ENCODE measurements at places on chromosomes 1 and 21.

DNA sequence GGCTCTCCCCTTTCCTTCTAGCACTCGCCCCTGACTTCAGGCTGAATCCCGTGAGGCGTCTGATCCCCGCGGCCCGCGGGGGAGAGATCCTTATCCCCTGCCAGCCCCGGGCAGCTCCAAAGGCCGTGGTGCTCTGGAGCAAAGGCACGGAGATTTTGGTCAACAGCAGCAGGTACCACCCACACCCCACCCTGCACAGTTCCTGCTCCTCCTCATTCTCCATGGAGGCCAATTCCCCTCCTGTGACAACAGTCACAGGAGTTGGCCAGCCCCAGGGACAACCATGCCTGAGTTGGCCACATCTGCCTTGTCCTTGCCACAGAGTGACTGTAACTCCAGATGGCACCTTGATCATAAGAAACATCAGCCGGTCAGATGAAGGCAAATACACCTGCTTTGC, 20.0 kb downstream of the TMEM81 start:
- DNase-seq: no peak

DNA sequence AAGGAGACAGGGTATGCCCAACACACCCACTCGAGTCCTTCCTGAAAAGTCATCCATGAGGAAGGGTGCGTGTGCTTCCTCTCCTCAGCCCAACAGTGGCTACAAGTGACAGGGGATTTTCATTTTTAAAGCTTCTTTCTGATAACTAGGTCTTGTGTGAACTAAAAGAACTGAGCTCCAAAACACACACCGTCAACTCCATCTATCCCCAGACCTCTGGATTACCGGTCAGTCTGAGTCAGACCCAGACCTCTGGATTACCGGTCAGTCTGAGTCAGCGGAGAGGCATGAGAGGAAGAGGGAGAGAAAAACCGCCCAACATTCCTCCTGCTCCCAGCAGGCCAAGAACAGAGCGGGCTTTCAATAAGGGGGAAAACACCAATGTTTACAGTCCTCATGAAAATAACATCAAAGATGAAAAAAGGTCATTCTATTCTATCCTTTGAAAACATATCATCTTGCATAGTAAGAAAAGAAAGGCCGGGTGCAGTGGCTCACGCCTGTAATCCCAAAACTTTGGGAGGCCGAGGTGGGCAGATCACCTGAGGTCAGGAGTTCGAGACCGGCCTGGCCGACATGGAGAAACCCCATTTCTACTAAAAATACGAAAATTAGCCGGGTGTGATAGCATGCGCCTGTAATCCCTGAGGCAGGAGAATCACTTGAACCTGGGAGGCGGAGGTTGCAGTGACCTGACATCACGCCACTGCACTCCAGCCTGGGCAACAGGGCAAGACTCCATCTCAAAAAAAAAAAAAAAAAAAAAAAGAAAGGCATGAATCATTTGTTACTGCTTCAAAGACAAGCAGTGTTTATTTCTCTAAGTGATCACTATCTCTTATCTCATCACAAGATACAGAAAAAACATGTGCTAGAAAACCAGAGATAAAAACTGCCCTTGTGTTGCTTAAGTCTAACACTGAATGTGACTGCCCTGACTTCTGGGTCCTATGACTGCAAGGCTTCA, 3.4 kb downstream of the PTTG1IP start:
- no peak for DNase-seq

DNA sequence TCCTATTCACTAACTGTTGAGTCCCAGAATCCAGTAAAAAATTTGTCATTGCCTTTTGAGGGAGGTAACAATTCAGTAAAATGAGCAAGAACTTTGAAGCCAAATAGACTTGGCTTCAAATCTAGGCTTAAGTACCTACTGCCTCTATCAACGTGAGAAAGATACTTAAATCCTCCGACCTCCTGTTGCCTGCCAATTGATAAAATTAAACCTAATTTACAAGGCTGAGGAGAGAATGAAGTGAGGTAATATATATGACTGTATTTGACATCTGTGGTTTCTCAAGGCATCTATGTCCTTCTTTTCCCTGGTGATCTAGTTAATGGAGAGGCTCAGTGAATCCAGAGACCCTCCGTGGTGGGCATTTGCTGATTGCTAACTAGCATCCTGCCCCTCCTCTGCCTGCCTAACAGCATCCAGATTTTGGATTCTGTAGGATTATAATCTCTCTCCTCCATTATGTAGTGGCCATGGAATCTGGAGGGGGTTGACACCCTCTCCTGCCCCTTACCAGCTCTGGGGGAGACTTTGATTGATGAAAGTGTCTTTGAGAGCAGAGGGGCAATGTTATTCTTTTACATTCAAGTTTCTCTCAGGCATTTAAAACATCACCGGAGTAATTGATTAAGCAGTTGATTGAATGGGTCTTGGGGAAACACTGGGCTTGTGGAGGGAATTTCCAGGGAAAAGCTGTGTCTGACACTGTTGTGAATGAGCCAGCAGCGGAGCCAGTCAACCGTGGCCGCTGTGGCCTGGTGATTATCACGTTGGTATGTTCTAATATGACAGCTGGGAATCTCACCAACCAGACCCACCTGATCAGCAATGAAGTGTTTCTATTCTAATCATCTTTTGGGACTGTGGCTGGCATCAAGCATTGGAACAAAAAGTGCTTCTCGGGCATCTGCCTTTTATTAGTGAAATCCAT, 140.7 kb upstream of the FAM78B start:
- no peak for DNase-seq

DNA sequence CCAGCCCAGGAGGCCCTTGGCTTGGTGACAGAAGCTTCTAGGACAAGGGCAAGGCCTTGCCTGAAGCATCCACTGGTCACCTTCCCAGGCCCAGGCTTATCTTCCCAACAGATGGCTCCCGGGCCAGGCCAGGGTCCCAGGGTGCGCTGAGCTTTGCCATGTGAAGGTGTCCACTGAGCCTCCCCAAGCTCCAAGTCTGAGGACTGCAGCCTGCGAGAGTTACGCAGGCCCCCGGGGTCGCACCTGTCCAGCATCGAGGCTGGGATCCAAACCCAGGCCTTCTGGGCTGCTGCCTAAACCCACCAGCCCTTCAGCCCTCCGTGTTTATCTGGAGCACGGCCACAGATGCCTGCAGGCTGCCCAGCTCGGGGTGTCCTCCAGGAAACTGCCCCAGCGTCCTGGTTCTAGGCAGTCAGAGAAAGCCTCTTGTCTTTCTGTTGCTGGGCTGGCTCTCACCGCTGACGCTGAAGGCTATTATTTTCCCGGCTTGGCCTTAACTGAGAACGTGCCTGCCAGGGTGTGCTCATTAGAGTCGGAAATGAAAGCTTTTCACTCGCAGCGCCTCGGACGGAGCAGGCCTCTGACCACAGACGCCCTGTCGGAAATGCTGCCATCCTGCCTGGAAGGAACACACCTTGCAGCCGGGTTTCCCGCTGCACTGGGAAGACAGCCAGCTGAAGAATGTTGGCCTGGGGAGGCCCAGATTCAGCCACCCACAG, 71.4 kb downstream of the MEGF6 start:
- no peak for DNase-seq

GRCh38 chr1:54301497-54301896, 101.5 kb downstream of the MRPL37 start:
- no peak for DNase-seq

- DNase-seq: no peak
Observed at GRCh38 chr1:236354330-236355147, 39.5 kb upstream of the EDARADD start.

DNA sequence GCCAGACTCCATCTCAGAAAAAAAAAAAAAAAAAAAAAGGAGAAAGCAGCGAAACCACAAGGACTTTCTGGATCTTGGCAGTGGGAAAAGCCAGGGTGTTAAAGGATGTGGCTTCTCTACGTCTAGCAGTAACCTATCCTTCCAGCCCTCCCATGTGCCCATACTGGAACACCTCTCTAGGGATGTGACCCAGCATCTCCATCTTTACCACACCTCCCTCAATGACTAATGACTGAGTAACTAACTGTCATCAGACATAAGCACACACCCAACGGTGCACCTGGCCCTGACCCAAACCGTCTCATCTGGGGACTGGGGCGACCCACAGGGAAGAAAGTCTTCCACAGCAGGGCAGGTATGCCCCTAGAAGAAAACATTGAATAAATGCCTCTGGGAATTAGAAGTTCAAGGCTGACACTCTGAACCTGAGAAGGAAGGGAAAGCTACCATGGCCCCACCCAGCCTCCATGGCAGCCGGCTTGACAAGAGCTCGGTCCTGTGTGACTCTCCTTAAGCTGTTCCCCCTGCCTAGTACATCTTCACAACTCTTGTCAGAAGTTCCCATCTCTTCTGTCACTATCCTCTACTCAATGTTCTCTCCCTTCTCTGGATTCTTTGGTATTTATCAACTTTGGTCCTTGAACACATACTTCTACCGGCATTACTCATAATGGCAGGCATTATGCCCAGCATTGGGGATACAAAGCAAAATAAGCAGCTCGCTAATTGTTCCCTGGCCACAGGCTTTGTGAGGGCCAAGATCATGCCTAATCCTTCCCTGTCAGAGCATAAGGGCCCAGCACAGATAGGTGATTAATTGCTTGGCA, 14.8 kb upstream of the PAQR6 start:
- DNase-seq: no peak

DNA sequence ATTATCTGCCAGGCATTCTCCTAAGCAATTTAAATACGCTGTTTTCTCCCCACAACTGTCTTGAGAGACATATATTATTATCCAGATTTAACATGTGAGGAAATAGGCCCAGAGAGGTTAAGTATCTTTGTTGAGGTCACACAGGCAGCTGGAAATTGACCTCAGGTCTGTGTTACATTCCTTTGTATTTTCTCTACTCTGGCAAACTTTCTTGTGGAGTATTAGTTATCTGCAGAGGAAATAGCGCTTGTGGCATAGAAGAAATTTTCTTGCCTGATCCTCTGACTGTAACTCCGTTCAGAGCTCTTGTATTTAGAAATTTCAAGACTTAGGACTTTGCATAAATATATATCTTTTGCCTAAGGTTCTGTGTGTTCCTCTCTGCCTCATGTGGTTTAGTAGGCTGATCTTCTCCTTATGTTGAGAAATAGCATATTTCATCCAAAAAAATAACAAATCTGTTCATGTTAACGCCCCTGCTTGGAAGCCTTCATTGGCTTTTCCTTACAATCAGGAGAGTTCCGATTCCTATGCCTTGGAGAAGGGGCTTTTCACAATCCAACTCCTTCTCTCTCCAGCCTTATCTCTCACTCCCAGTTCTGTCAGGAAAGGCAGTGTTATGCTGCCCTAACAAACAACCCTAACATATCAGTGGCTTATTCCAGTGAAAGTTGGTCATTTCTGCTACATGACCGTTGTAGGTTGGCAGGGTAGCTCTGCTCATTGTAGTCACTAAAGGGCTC, 2.5 kb upstream of the JUN start:
- no peak for DNase-seq

DNA sequence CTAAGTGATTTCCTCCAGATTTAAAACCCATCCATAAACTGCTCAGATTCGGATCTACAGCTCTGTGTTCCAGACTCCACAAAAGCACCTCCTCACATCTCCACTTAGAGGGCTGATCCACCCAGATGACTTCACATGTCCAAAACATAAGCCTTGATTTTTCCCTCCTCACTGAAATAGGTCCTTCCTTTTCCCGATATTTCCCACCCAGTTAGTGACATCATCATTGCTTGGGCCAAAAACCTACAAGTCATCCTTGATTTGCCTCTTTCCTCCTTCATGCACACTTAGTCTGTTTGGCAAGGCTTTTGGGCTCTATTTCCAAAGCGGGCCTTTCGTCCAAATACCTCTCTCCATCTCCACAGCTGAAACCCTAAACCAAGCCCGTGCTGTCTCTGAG, 32.3 kb downstream of the CCDC185 start:
- no peak for DNase-seq

DNA sequence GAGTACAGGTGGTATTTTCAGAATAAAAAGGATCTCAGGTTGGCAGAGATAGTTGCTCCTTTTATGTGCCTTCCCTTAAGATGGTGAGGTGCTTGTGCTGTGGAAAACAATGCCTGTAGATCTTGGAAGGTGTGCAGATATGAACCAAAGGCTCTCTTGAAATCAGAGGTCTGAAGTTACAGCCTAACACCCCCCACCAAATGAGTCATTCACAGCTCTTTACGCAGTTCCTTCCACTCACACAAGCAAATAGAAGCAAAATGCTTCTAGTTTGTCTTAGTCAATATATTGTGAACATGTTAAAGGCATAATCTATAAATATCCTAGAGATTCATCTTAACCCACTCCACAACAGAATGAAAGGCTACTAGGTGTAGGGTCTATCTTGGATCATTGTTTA, 128.9 kb upstream of the NR5A2 start:
- DNase-seq: no peak

- no peak for DNase-seq
Observed at GRCh38 chr1:160346958-160347357, 3.8 kb downstream of the NCSTN start.

Measured in GM19239 (cell line).